ENCODE measurements at places on chromosomes 1 and 21.

- no peak for DNase-seq
Observed at GRCh38 chr1:19625291-19625937, 18.7 kb upstream of the NBL1 start.

DNA sequence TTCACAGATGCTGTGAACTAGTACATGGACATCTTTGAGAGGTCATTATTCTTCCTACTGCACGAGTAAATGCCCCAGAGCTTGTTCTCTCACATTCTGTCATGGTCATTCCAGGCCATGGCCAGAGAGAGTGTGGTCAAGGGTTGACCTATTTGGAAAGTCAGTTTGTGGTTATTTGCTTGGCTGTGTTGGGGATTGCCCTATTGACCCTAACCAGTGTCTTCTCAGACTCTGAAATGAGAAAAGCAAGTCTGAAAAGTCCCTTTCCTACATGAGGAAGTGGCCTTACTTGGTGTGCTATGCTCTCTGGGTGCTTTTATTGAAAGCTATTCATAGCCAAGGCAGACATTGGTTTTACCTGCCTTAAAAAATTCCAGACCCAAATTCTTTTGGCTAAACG lies 26.6 kb downstream of the CLIC6 start:
- DNase-seq = no peak

DNA sequence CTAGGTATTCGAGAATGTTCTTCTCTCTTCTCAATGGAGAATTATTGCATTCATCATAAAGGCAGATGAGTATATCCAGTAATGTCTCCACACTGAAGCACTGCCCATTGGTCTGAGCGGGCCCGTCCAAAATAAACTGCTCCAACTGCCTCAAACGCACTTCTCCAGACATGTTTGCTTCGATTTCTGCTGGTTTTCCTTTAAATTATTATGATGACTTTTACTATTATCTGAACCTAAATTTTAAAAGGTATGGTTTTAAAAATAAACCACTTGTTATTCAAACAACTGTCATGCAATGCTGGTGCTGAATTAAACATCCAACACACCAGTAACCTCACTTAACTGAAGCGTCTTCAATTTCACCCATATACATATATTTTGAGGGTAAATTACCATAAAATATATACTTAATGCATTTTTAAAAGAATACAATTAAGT lies 1.3 kb downstream of the CDC42BPA start:
- no peak for DNase-seq

GRCh38 chr1:25959611-25960010 lies 38.3 kb downstream of the PAFAH2 start:
- no peak for DNase-seq

- no peak for DNase-seq
Observed at GRCh38 chr1:92992877-92993276, 31.6 kb upstream of the DIPK1A start.

GRCh38 chr1:151847867-151848596 lies 5.5 kb downstream of the THEM5 start:
- DNase-seq = no peak

- DNase-seq = no peak
Observed at GRCh38 chr1:101843160-101843559, 153.6 kb downstream of the OLFM3 start.

DNA sequence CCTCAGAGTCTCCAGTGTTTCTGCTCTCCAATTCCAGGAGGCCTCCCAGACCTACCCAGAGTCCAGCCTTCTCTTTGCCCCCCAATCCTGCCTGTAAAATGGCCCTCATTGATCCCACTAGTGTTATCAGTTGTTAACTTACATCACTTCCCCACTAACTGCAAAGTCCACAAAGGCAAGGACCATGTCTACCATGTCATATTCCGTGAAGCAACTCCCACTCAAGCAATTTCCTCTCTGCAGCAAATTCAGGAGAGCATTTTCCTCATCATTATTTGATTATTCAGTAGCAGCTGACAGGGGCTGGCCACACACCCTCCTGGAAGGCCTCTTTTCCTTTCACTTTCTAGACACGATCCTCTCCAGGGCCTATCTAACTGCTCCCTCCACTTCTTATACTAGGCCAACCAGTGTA lies 153.5 kb downstream of the RERE start:
- no peak for DNase-seq

- no peak for DNase-seq
Observed at GRCh38 chr1:236289492-236290131, 7.9 kb upstream of the ERO1B start.

GRCh38 chr1:87844251-87844650 lies 515.6 kb downstream of the LMO4 start:
- DNase-seq = no peak

Data from NCI-H1092 (cell line).